D341Med (cell line): ENCODE measurements at places on chromosomes 3 and 15.

DNA sequence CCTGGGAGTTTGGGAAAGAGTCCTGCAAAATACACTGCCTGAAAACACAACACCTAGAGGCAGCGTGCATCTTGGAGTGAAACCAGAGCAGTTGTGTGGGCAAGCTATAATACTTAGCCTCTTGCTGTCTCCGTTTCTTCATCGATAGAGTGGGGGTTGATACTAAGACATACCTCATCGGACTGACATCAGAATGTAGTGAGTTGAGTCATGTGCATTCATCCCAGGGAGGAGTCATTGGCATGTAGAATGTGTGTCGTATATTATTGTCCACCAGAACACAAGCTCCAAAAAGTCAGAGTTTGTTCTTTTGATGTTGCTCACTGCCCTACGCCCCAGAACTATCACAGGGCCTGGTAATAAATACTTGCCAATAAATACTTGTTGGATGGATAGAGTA is 4.3 kb downstream of the SNTN start:
- no peak for DNase-seq

DNA sequence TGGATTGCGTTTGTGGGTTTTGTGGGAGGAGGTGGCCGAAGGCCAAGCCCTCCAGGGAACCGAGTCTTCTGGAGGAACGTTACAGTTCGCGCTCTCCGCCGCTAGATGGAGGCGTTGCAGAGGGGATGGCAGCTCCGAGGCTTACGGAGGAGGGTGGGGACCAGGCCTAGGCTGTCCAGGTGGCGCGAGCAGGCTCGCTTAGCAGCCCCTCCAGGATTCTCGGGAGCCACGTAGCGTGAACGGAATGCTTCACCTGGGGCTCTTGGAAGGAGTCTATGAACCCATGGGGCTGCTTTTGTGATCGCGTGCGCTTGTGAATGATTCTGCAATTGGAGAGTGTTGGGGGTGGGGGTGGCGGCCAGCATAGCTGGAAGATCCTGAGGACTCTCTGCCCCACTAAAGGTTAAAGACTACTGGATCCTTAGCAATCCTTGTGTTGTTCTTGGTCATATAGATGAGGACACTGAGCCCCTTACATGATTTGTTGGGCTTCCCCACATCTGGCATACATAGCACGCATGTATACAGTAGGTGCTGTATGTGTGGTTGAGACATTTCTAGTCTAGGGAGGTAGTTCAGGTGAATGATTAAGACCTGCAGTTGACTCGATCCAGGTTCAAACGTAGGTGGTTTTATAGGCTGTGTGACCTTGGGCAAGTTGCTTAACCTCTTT is 25.7 kb downstream of the FAM3D start:
- DNase-seq: peak; percentile 92

- no peak for DNase-seq
Observed at GRCh38 chr3:146750196-146750595, 145.1 kb upstream of the PLSCR5 start.

DNA sequence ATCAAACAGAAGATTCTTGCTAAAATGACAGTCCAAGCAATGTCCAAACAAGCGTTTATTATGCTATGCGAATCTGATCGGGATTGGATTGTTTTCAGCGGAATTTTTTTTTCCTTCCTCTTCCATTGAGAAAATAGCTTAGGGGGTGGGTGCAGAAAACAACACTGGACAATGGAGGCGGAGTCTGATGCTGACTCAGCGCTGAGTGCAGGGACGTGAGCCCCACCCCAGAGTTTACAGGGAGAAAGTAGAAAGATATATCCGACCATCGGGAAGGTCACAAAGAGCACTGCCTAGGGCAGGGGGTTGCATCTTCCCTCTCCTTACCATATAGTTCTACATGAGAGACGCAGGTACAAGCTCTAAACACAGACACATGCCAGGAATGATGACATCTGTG is 117.0 kb downstream of the FOXP1 start:
- no peak for DNase-seq

- DNase-seq: no peak
Observed at GRCh38 chr3:43481375-43481774, 140.4 kb downstream of the ANO10 start.

DNA sequence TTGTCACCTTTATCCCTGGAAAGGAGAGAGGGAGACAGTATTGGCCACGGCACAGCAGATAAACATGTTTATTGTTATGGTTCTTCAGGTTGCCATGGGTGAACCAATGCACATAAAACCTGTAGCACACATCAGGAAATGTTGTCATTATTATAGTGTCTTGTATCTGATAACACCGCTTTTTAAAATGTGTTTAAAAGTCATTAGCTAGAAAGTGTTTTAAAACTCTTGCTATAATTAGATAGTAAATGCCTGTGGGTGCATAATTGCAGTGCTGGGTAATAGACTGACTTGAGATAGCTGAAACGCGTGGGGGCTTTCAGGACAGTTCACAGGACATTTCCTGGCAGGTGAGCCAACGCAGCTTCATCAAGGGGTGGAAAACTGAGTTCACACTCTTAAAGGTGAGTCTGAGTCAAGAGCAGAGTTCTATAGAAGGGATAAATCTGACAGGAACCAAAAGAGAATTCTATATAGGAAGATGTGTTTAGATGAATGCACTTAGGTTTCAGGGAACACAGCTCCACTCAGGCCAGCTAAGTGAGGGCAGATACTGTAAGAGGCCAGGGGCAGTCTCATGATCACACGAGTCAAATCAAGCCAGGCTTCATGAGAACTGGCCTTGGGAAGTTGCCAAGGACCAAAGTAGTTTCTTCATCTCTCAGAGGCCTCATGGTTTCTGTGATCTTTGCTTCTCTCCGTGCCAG is 35.6 kb upstream of the PPP4R2 start:
- no peak for DNase-seq

GRCh38 chr3:131868203-131868602 is 166.6 kb downstream of the CPNE4 start:
- DNase-seq: no peak

- DNase-seq: no peak
Observed at GRCh38 chr3:9912294-9912935, 4.5 kb upstream of the IL17RC start.

DNA sequence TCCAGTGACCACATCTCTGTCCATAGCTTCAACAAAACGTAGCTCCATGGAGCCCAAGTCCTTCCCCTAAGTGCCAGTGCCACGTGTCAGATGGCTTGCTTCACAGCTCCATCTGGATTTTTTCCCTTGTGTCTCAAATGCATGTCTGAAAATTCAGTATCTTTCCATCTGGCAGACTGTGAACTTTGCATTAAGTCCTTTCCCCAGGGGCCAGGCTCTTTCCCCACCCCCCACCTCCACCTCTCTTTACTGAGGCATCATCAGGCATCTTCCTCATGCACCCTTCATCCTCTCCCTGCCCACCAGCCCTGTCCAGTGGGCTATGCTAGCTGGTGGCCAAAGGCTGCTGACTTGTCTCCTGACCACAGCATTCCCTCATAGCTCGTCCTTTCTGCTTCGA is 53.7 kb downstream of the PDIA5 start:
- peak; percentile 53 for DNase-seq

GRCh38 chr3:140995881-140996280 is 54.2 kb downstream of the SLC25A36 start:
- no peak for DNase-seq

DNA sequence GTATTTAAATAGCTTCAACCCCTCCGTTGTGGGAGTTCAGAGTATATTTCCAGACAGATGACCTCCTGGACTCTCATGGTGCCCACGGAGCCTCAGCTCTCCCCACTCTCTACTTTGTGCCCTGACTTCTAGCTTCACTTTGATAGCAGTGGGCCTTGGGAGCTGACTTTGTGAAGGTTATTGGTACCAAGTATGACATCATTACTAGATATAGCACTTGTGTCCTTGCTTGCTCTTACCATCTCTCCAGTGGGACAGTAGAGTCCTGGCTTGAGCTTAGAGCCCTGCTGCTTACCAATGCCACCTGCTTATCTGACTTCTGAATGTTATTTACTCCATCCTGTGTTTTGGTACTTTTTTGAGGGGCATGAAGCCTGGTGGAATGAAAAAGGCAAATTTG is 53.4 kb downstream of the PPM1L start:
- DNase-seq: no peak

GRCh38 chr3:55860049-55860721 is 373.1 kb upstream of the WNT5A start:
- DNase-seq: no peak
